ENCODE measurements at places on chromosomes 4 and X. TPM values are rescaled to one million over a fixed set of nuclear protein-coding genes. Genes with fewer than 3 reads are reported as not detected.

- peak; percentile 57 for DNase-seq
These were observed 13.7 kb downstream of the BCORL1 start for GRCh38 chrX:129996120-129996519.

HDX gene
- 1.0 TPM for polyA plus RNA-seq

ATP6AP1 gene
- 145 TPM for polyA plus RNA-seq

DNA sequence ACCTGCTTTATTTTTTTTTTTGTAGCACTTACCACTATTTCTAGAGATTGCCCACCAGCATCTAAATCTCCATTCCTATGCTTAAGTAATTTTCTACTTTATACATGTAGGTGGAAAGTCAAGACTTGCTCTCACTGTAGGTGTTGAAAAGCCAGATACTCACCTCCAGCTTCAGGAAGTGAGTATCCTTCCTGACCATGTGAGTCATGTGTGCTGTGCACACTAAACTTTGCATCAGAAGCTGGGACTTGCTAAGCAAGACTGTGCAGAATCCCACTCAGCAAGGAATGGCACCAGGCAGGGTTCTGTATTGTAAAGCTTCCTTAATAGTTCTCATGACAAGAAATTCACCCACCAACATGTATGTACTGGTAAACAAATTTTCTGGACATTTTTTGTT is 151.8 kb downstream of the POU4F2 start:
- DNase-seq = no peak

DNA sequence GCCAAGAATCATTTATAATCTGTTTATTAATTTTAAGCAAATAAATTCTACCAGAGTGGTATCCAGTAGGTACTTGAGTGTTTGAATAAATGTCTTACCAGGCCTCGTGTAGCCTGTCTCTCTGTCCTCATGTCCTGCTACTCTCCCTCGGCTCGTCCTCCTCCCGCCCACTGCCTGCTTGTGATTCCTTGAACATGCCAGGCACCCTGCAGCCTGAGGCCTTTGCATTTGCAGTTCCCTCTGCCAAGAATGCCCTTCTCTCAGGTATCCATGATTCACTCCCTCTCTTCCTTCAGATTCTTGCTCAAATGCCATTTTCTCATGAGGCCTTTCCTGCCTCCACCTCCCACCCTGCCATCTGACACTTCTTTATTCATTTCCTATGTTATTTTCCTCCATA is 209.7 kb upstream of the PRPS2 start:
- no peak for DNase-seq

GRCh38 chr4:23166919-23167318 is 474.2 kb downstream of the GBA3 start:
- no peak for DNase-seq

MAOA gene
- polyA plus RNA-seq = 0.56 TPM

- no peak for DNase-seq
These were observed 37.1 kb upstream of the HERC6 start for GRCh38 chr4:88341227-88342192.

GRCh38 chr4:94676970-94677369 is 80.8 kb upstream of the BMPR1B start:
- DNase-seq = no peak

HTN1 gene
- polyA plus RNA-seq = not detected
